ENCODE measurements at places on chromosomes 5 and 9. TPM values are rescaled to one million over a fixed set of nuclear protein-coding genes. Genes with fewer than 3 reads are reported as not detected.

The ANKRD34B gene
- total RNA-seq: 0.10 TPM

The ACOT12 gene
- not detected for total RNA-seq

The MYORG gene
- total RNA-seq: 1.1 TPM

The KLF4 gene
- total RNA-seq: 3.4 TPM

The GLDC gene
- 1.9 TPM for total RNA-seq

The MACIR gene
- 5.5 TPM for total RNA-seq

The GFI1B gene
- not detected for total RNA-seq

The ZNF879 gene
- total RNA-seq: 2.0 TPM

The SLC6A3 gene
- not detected for total RNA-seq

The NANS gene
- total RNA-seq: 51.0 TPM

The MVB12B gene
- 2.6 TPM for total RNA-seq

The TNC gene
- 0.12 TPM for total RNA-seq

The ADAMTS12 gene
- total RNA-seq: not detected

The PCDH1 gene
- not detected for total RNA-seq

The PCDHB8 gene
- not detected for total RNA-seq

The EIF4E1B gene
- not detected for total RNA-seq

The PPP3R2 gene
- not detected for total RNA-seq

The SPINK13 gene
- not detected for total RNA-seq

The OR1L1 gene
- not detected for total RNA-seq

The C5orf34 gene
- 14.7 TPM for total RNA-seq

The SLC9A3 gene
- 1.6 TPM for total RNA-seq

The CARD9 gene
- 0.12 TPM for total RNA-seq

The AK8 gene
- total RNA-seq: not detected

The IFNA7 gene
- not detected for total RNA-seq

The KIF24 gene
- total RNA-seq: 4.5 TPM

The CCL27 gene
- not detected for total RNA-seq

The PCDHA1 gene
- total RNA-seq: not detected

The SMIM33 gene
- 0.14 TPM for total RNA-seq
